ENCODE measurements at places on chromosomes 1 and 21.

DNA sequence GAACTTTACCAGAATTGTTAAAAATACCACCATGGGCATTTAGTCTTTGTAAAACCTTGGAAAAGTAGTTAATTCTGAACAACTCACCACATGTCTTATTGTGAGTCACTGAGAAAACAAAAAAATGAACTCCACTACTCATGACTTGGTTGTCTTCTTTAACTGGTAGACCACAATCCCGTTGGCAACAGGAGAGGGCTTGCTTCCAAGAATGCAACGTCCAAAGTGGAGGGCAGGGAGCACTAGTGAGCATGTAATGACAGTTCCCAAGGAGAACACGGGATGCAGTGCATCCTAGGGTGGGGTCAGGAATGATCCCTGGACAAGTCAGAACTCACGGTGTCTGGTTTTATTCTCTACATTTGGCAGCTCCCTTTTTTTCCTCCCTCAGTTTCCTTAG is 15.2 kb upstream of the HMCN1 start:
- peak; percentile 12 for DNase-seq

DNA sequence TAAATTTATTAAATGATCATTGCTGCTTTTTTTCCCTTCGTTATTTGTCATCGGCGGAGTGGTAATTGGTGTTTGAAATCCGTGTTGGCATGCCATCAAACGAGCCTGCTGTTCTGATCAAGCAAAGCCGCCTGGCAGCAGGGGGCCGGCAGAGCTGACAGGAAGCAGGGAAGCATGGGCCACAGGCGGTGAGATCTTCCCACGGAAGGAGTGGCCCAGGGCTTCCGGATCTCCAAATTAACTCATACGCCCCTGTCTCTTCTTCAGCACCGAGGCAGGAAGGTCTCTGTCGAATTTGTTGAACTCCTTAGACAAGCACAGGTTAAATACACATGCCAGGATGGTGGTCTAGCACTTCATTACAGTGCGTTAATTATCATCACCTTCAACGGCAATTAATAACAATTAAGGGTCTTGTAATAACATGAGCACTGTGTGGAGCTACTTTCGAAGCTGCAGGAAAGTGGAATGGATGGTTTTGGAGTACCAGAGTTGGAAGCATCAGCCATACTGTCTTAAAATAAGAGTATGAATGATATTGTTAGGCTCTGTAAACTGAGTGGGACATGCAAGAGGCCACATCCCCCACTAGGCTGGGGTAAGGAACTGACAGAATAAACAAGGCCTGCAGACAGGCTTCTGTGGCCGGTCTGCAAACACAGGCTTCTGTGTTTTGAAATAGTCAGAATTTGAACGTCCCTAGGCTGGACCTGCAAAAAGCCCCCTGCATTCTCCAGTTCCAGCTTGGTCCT is 199.4 kb upstream of the DAB1 start:
- peak; percentile 43 for DNase-seq

DNA sequence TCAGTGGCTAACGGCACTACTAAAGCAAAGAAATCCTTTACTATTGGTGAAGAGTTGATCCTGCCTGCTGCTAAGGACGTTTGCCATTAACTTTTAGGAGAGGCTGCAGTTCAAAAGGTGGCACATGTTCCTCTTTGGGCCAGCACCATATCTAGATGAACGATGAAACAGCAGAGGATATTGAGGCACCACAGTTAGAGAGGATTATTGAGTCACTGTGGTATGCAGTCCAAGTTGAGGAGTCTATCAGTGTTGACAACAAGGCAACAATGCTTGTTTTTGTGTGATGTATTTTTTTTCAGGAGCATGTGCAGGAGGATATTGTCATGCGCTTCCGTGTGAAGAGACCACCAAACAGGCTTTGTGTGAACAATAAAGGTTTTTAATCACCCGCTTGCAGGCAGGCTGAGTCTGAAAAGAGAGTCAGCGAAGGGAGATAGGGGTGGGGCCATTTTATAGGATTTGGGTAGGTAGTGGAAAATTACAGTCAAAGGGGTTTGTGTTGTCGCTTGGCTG is 80.9 kb downstream of the UCHL5 start:
- DNase-seq, result no peak

- DNase-seq, result no peak
Observed at GRCh38 chr1:203513585-203514031, 19.7 kb downstream of the OPTC start.

- no peak for DNase-seq
Observed at GRCh38 chr1:15370781-15371520, 38.7 kb upstream of the EFHD2 start.

DNA sequence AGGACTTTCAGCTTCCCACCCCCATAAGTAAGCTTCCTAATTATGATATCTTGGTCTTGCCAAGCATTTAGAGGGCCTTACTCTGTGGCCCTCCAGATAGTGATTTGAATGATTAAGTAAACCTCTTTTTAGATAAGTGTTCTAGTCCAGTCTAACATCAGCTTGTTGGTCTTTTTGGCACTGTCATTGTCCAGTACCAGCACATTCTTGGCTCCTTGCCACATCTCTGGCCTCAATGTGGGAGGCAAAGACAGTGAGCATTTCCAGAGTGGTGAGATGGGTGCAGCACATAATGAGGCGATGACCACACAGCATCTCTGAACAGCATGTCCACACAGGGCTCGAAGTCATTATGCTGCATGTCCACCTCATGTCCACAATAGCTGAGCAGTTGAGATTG is 6.1 kb downstream of the CAPZA1 start:
- no peak for DNase-seq

DNA sequence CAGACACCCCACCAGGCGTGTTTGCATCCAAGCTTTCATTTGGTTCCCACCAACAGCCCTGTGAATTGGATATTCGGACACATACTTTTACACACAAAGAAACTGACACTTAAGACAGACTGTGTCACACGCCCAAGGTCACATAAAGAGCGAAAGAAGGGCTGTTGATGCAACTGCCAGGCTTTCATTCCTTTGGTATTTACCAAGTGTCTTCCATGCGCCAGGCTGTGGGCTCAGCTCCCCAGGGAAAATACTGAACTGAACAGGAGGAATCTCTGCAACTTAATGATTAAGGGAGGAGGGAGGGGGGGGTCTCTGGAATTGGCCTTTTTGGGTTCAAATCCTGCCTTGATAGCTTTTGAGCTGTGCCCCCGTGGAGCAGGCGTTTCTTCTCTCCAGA is 122.8 kb downstream of the ACTL8 start:
- no peak for DNase-seq

DNA sequence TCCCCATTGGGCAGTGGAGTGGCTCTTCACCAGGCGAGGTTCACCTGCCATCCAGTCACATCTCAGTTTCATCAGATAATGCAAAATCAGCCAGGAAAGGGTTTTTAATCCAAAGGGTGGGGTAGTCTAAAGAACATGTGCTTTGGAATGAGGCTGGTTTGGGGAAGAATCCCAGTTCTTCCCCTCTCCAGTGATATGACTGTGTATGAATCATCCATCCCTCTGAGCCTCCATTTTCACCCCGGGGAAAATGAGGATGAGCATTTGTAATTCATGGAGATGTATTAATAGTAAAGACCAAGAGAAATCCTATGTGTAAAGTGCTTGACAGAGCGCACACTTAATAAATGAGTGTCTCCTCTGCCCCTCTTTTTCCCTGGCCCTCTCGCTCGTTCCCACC is 215.1 kb upstream of the FGGY start:
- no peak for DNase-seq

- DNase-seq, result no peak
Observed at GRCh38 chr1:113250161-113250560, 140.2 kb upstream of the MAGI3 start.

DNA sequence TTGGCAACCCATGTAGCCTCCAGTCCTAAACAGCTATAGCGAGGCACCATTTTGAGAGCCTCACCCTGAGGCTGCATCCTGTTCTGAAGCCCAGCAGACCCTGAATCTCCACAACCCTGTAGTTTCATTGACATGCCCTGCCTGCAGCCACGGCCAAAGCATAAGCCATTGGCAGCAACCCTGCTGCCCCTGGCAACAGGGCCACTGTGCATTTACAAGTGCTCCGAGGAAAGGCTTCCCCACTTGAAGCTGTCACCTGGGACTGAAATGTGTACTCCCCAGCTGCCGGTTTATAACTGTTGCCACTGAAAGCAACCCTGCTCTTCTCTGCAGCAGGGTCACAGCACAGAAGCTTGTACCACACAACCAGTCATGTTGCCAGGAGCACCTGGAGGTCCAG is 124.2 kb upstream of the OLFM3 start:
- no peak for DNase-seq

- no peak for DNase-seq
Observed at GRCh38 chr1:145912128-145912641, 2.3 kb upstream of the ITGA10 start.

- no peak for DNase-seq
Observed at GRCh38 chr1:33560680-33561079, 88.2 kb downstream of the ZSCAN20 start.

DNA sequence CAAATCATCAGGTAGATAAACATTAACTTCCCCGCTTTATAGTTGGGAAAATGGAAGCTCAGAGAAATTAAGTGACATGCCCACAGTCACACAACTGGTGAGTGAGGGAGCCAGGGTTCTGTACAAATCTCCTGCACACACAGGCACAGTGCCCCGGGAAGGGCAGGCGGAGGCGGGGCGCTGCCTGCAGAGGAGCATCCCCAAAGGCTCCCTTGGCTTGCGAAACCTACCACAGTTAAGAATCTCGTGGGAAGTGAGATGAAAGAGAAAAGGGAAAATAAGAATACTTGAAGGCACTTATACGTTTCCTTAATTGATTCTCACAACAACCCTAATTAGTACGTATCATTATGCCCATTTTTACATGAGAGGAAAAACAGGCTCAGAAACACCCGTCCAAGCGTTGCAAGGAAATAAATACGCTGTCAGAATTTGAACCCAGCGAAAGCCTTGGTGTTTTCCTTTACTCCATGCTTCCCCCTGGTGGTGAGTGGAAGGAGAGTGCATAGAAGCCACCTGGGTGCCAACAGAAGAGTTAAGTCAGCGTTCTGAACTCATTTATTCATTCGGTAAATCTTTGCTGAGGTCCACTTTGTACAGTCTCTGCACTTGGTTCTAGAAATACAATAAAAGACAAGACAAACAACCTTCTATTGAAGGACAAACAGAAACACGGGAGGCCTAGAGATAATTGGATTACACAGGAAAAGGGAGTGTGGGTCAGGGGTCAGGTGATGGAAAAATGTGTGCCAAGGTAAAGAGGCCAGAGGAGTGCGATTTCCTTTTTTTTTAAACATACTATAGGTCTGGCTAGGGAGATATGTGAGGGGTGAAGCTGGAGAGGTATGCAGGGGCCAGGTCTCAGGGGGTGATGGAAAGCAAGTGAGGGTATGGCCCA is 28.4 kb downstream of the ACP6 start:
- peak; percentile 45 for DNase-seq

DNA sequence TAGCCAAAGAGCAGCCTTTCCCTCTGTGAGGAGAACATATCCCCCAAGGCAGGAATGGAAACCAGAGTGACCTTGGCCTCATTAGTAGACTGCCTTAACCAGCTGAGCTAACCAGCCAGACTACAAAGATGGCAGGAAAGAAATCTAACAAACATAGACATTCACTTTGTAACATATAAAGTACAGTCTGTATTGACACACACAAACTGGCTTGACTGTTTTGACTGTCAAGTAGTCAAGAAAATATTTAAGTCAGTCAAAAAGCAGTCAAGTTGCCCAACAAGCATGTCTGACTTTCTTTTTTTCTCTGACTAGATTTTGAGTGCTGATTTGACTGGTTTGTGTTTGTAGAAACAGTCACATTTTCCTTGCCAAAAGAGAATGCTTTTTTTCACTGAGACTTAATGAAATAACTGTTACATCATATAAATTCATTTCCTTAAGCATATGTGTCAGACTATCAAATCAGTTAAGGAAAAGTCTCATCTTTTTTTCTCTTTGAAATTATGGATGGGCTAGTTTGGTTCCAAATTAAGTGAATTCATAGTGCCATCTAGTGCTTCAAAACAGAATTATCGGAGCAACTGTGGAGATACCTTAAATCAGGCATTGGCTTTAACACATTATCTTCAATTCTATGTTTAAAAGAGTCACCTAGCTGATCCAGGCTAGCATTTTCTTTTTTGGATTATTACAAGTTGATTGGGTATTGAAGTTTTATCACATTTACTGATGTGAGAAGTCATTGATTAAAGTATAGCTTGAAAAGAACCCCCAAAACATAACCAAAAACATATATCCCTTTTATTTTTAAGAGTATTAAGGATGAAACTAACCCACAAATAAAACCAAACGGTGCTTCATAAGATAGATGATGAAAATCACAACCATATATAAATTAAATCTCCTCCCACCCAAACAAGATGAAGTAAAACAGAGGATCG is 75.0 kb downstream of the ATP6V1G3 start:
- no peak for DNase-seq

DNA sequence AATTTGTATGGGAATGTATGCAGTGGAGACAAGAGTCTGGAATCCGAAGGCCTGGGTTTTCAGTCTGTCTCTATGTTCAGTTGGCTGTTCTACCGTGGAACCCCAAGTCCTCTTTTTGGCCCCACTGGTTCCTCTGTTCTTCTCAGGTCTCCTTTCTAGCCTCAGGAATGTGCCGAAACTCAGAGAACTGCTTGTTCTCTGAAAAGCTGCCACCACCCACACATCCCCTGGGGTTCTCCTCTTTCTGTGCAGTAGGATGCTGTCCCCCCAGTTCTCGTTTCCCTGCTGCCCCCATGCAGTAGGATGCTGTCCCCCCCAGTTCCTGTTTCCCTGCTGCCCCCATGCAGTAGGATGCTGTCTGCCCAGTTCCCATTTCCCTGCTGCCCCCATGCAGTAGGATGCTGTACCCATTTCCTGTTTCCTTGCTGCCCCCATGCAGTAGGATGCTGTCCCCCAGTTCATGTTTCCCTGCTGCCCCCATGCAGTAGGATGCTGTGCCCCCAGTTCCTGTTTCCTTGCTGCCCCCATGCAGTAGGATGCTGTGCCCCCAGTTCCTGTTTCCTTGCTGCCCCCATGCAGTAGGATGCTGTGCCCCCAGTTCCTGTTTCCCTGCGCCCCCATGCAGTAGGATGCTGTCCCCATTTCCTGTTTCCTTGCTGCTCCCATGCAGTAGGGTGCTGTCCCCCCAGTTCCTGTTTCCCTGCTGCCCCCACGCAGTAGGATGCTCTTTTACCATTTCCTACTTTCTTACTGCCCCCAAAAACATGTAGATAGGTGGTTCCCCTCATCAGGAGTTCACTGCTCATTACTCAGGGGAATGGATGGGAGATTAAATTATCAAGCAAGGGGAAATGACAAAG is 35.3 kb downstream of the OPTC start:
- no peak for DNase-seq
